ENCODE measurements at places on chromosomes 16 and 17.

DNA sequence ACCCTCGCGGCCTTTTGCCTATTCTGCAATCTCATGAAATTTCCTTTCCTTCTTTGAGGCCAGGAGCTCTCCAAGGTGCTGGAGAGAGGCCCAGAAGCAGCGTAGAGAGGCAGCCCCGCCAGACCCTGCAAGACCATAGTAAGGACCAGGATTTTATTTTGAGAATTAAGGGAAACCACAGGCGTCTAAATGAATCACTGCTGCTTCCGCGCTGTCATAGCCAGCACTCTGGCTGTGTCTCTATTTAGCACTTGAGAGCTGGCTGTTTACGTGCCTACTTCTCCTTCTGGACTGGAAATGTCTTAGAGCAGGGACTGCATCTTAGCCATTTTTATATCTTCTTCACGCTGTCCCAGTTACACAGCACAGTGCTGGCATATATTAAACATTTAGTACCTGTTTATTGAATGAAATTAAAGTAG lies 37.6 kb upstream of the PIRT start:
- DNase-seq, result no peak

- DNase-seq, result peak; percentile 28
Measured at GRCh38 chr17:18038149-18038850, 668 bp downstream of the ATPAF2 start.

DNA sequence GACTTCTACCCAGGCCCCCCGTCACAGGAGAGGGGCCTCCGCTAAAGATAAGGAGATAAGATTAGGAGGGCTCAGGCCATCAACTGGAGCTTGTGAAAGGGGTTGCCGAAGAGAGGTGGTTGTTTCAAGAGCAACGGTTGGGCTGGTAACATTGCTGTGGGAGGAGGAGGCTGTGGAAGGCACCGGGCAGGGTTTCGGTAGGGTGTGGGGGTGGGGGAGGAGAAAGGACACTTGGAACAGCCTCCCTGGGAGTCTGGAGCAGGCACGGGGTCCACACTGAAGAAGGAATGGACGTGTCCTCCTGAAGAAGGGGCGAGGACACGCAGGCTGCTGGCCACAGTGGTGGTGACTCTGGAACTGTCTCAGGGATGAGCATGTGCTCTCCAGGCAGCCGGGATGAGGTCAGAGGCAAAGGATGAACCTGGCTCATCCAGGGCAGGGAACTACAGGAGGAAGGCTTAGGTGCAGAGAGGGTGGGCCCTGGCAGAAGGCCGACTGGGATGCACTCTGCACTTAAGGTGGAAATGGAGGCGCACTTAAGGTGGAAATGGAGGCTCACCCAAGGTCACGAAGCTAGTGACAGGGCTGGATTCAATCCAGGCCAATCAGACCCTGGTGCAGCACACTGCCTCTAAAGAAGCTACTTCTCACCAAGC lies 1.2 kb upstream of the EPX start:
- DNase-seq, result no peak

- no peak for DNase-seq
Measured at GRCh38 chr17:40538936-40539705, 26.2 kb downstream of the CCR7 start.

DNA sequence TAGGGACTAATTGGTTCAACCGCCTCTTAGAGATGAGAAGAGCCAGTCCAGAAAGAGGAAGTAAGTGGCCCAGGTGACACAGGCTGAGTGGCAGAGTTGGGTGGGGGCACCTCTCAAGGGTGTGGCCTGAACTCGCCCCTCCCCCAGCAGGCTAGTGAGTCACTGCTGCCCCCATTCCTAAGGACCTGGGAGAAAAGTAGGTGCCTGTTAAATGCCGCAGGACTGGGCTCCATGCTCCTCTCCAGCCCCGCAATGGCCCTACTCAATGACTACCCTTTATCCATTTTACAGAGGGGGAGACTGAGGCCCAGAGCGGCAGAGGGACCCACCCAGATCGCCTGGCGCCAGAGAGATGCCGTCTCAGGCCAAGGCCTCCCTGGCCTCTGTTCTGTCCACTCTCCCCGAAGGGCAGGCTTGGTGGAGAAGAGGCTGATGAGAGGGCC lies 8.1 kb downstream of the TMEM235 start:
- no peak for DNase-seq

- DNase-seq, result no peak
Measured at GRCh38 chr16:49158029-49158642, 123.5 kb downstream of the CBLN1 start.

DNA sequence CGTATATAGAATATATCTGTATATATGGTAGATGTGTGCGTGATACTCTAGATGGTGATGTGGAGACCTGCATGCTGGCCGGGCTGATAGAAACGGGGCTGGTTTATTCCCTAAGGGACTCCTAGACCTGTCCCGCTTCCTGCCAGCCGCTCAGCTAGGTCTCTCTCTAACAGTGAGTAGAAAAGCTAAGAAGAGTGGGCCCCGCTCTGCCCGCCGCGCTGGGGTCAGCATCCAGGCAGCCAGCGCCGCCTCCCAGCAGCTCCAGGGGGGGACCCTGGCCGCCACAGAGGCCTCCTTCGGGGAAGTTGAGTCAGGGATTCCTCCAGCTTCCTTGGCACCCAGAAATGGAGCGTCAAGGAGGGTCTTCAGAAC lies 9.4 kb downstream of the CYGB start:
- DNase-seq, result no peak

DNA sequence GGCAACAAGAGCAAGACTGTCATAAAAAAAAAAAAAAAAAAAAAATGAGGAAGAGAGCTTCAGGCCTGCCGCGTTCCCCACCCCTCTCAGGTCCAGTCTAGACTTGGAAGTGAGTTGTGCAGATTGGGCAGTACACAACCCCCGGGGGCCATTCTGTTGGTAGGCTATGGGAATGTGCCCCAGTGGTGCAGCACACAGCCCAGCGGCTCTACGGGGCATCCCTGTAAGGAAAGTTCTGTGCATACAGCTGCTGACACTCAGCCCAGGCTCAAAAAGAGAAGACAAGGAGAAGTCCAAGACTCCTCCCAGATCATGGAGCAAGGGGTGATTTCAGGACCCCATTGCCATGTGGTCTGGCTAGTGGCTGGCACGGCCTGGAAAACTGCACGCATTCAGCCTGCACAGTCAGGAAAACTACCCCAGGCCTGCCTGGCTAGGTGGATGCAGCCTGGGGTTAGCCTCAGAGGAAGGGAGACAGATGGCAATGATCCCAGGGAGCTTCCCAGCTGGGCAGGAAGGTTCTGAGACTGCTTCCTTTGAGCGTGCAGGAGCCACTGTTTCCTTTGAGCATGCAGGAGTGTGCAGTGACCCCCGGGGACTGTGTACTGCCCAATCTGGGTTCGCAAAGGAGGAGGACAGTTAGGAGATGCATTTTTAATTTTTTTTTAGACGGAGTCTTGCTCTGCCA lies 44.8 kb downstream of the PECAM1 start:
- DNase-seq, result no peak

DNA sequence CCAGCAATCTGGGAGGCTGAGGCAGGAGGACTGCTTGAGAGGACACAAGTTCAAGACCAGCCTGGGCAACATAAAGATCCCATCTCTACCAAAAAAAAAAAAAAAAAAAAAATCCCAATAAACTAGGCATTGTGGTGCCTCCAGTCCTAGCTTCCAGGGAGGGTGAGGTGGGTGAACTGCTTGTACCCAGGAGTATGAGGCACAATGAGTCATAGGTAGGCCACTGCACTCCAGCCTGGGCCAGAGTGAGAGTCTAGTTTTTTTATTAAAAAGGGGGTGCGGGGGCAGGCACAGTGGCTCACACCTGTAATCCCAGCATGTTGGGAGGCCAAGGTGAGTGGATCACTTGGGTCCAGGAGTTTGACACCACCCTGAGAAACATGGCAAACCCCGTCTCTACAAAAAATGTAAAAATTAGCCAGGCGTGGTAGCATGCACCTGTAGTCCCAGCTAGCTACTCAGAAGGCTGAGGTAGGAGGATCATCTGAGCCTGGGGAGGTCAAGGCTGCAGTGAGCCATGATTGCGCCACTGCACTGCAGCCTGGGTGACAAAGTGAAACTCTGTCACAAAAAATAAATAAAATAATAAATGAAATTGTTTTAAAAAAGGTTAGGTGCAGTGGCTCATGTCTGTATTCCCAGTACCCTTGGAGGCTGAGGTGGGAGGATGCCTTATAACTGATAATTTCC lies 7.8 kb upstream of the CHST6 start:
- no peak for DNase-seq

DNA sequence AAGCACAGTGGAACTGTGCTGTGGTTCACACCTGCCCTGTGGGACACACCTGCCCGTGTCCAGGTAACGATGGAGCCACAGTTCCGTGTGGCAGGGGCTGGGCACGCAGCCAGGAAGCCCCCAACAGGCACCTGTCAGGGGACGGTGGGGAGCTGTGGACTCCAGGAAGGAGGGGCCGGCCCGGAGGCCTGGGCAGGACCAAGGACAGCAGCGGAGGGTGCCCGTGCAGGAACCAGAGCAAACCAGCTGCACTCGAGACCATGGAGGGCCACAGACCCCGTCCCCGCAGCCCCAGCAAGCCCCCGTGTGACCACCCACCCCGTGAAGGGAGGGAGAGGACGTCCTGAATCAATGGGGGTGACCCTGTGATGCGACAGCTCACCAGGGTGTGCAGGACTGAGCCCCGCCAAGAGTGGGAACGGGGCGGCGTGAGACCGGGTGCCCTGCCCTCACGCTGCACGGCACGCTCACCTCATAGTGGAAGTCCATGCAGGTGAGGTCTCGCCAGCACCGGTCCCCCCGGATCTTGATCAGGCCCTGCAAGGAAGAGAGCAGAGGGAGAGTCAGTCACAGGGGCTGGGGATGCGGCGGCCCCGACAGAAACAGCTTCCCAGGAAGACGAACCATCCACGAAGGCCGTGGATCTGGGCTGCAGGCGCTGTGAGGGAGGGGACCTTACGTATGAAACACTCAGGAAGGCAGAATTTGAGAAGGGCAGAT lies 78.1 kb downstream of the LMF1 start:
- DNase-seq, result no peak

Data from CD4-positive, alpha-beta T cell treated with Interleukin-4 for 1 hour (primary cell).